HFF-Myc (cell line): ENCODE measurements at places on chromosomes 11 and 22.

- peak; percentile 35 for DNase-seq
These were observed 22.7 kb upstream of the GRAMD1B start for GRCh38 chr11:123407130-123407995.

DNA sequence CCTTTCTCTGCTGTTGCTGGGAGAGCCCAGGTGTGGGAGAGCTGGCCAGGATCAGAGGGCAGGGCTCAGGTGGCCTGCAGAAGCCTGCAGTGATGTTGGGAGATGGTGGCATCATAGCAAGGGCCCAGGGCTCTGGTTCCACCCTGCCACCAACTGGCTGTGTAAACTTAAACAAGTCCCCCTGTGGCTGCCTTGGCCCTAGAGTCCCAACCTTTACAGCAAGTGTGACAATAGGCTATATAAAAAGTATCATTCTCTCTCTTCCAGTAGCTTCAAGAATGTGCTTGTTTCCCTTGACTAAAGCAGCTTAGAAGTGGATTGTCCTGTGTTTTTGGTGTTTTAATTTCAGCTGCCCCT lies 201.8 kb upstream of the E2F8 start:
- no peak for DNase-seq

DNA sequence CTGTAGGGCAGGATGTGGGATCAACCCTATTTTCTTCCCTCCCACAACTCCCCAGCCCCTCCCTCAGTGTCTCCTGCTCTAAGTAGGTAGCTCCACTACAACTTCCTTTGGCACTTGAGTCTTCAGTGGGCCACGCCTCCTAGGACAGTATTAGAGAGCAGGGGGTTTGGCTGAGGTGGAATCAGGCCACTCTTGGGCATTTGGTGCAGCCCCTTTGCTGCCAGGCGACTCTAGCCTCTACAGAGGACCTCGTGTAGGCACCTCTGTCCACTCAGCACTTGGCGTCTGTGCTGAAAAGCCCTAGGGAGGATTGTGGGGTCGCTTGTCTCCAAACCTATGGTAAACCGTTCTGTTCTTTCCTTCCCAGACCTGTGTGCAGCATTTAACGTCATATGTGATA lies 2.7 kb downstream of the FADD start:
- DNase-seq: no peak

DNA sequence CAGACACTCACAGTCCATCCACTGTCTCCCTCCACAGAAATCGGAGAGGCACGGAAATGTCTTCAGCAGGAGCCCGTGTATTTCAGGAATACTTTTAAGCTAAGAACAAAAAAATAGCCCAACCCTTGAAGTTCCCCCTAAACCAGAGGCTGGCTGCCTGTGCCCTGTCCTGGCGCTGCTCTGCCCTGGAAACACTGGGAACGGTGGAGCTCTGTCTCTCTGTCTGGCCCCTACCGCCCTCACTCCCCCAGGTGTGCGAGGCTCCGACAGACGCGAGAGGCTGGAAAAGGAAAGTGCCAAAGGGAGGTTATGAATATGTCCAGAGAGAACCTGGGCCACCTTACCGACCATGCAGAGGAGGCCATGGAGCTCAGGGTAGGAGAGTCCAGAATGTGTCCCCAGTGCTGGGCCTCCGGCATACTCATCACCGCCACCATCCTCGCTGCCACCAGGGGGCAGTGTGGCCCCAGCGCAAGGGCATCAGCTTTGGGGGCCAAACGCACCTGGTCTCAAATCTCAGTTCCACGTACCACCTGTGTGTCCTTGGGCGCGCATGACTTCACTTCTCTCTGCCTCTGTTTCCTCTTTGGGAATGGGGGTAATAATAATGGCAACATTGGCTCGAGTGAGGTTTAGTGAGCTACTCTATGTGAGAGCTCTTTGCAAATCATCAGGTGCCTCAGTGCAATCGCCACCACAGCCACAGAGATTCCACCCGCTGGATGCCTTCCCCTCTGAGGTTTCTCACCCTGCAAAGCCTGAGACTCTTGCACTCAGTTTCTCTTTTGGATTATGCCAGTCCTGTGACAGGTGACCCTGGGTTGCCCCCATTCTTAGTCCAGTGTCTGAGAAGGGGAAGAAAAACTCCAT lies 10.4 kb upstream of the SLCO2B1 start:
- DNase-seq: no peak

DNA sequence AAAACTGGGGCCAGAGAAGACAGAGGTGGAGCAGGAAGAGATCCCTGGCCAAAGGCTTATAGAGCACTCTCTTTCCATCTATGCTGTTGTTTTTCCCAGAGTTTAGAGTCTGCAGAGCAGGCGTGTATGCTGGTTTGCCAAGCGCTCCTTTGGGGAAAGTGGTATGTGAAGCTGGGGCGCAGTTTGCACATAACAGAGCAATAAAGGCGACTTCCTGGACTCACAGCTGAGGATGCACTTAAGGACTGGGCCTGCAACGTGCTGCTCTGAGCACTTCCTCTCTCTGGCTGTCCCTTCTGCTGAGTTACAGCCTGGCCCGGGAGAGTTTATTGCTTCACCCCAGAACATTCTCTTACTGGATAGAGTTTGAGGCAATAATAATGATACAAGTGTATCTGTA lies 41.7 kb downstream of the THAP12 start:
- no peak for DNase-seq

DNA sequence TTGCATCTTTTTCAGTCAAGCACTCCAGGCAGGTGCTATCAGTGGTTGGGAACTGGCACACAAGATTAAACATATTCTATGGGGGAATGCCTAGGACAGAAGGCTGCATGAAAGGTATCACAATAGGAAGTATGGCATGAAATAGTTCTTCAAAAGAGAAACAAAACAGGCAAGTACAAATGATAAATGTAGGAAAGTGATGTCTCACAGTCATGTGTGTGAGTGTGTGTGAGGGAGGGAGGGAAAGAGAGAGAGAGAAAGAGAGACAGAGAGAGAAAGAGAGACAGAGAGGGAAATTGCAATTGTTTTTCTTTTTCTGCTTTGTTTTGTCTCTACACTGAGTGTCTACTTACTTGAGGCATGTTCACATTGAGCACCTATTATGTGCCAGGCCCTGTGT lies 456.3 kb downstream of the MIAT start:
- no peak for DNase-seq

DNA sequence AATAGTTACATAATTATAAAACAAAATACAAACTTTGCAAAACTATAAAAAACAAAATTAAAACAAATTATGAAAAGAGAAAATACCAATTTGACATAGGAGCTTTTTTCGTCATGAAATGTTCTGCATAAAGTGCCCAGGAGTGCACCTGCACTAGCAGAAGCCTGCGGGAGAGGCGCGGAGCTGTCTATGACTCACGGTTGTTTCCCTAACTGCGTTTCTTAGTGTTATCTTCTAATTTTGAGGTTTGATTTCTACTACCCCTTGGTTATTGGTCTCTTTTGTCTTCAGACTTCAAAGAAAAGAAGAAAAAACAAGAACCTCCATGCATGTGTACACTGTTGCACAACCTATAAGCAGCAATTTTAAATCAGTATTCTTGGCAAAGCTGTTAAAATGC lies 740.9 kb upstream of the LRRC4C start:
- DNase-seq: no peak

- peak; percentile 59 for DNase-seq
These were observed 22.3 kb upstream of the MICAL2 start for GRCh38 chr11:12088047-12088481.

- no peak for DNase-seq
These were observed 150.7 kb downstream of the ADAMTS15 start for GRCh38 chr11:130599073-130599654.

- no peak for DNase-seq
These were observed 231.3 kb downstream of the CADM1 start for GRCh38 chr11:115272925-115273324.

- no peak for DNase-seq
These were observed 586 bp downstream of the TTLL1 start for GRCh38 chr22:43088627-43088983.

DNA sequence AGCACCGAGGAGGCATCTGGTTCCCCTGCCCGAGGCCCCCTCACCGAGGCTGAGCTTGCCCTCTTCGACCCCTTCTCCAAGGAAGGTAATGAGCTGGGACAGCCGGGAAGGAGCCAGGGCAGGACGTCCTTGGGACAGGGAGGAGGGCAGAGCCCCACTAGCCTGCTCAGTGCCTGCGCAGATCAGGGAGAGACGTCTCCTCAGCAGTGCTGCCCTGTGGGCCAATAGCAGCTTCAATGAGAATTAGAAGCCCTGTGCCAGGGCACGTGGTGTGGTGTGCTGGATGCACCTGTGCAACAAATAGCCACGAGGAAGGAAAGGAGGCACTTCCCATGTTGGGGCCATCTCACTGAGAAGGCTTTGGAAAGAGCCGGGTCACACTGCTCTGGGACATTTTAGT lies 5.4 kb upstream of the SAC3D1 start:
- DNase-seq: no peak

DNA sequence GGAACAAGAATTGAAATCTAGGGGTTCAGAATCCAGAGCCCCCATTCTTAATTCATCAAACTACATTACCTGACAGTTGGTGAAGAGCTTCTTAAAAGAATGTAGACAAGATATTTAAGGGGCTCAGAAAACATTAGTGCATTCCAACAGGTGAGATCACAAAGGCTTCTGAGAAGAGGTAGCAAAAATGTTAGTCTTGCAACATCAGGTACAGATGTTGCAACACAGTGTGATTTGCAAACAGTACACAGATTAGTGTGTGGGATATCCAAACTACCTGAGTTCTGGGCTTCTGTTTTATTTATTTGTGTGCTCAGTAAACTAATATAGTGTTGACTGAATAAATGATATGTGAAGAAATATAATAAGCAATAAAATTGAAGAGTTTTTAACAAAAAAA lies 11.8 kb downstream of the CASP4 start:
- no peak for DNase-seq

GRCh38 chr22:45887202-45888131 lies 89.5 kb downstream of the WNT7B start:
- DNase-seq: no peak

DNA sequence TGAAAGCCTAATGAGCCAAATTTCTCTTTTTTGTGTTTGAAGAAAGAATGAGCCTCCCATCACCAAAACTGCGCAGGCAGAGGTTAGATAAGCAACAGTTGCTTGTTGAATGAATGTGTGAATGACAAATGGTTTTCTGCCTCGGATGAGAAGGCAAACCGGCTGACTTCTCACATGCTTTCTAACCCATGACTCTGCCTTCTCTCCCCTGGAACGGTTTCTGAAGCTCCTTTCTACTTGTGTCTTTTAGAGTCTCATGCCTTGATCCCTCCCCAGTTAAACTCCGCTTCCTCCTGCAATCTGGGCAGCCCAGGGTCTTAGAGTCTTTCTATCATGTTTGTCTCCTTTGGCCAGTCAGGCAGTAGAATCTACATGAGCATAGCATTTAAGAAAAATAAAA lies 342.1 kb upstream of the NCAM1 start:
- no peak for DNase-seq

GRCh38 chr11:69352715-69353319 lies 58.9 kb downstream of the MYEOV start:
- peak; percentile 95 for DNase-seq

- no peak for DNase-seq
These were observed 90.5 kb downstream of the UBASH3B start for GRCh38 chr11:122746050-122746478.

DNA sequence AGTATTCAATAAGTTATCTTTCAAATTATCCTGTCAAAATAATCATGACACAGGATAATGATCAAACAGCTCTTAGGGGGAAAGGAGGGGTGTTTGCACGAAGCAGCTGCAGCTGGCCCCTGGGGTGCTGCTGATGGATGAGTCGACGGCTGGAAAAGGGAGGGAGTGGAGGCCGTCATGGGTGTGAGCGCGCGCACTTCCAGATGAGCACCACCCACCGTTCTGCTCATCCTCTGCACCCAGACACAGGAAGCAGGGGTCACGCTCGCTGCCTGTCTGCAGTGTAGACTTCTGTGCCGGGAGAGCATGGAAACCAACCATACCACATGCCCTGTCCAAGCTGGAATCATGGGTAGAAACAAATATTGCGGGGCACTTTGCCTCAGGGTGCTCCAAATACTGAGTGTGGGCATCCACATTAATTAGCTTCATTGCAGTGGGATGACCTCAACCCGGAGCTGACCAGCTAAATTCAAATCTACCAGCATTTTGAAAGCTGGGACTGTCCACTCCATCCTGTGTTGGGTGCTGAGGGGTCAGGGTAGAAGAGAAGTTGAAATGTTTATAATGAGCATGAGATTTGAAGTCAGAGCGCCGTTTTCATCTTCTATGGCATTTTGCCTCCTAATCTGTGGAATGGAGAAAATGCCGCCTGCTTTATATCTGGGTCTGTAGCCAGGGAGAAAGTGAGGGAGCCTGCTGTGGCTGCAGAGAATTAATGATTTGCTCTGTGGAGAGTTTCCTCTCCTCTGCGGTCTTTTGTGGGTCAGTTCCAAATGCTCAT lies 802.4 kb downstream of the TBC1D22A start:
- no peak for DNase-seq

- no peak for DNase-seq
These were observed 5.1 kb downstream of the CASTOR1 start for GRCh38 chr22:30284172-30284571.

DNA sequence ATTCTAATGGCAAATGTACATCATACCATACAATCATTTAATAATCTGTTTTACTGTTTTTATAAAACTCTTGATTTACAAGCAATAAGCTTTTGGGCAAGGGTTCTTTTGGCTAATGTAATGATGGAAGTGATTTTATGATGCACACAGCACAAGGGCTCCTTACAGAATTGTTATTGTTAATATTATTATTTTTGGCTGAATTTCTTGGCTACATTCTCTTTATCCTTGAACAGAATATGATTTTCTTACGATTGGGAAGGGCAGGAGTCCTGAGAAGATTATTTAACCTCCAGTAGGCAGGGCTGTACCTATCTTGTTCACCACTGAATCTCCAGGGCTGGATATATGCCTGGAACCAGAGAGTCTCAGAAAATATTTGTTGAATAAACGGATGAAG lies 70.4 kb upstream of the ARHGAP20 start:
- DNase-seq: no peak

- no peak for DNase-seq
These were observed 3.2 kb downstream of the OSBPL5 start for GRCh38 chr11:3161720-3162409.

GRCh38 chr11:95365348-95365747 lies 134.3 kb upstream of the SESN3 start:
- DNase-seq: no peak

- peak; percentile 90 for DNase-seq
These were observed at the start of gene ZNF195 for GRCh38 chr11:3378426-3379423. ZNF195 (minus strand) TSS chr11:3379146; CDS start chr11:3379040, 106 bp downstream.

GRCh38 chr22:38412435-38413084 lies 42.4 kb downstream of the KCNJ4 start:
- DNase-seq: no peak

- no peak for DNase-seq
These were observed 1113.4 kb downstream of the BRD1 start for GRCh38 chr22:48714231-48714630.

DNA sequence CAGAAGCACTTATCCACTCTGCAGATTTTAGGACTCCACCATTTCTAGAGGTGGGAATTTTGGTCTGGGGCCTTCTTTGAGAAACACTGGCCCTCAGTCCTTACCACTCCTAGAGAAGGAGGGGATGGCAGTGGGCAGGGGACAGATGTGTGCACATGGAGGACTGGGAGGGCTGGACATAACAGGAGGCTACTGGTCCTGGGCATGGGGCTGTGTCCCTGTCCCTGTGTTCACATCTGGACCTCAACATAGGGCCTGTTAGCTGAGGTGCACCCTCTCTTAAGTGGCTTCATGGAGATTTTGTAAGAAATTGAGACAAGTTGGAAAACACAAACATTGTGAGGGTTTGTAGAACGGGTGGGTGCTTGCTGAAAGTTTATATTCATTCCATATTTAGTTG lies 103.4 kb downstream of the ATXN10 start:
- DNase-seq: no peak

- no peak for DNase-seq
These were observed 12.1 kb upstream of the BTBD10 start for GRCh38 chr11:13475091-13475490.

- DNase-seq: no peak
These were observed 2.2 kb upstream of the YWHAH start for GRCh38 chr22:31942091-31942490.
